ENCODE measurements at places on chromosomes 1 and 21. TPM values are rescaled to one million over a fixed set of nuclear protein-coding genes. Genes with fewer than 3 reads are reported as not detected.

Gene JAM2
- polyA plus RNA-seq, result 8.5 TPM

Gene TMCO4
- polyA plus RNA-seq, result 16.7 TPM

Gene TNFRSF1B
- 7.8 TPM for polyA plus RNA-seq

GRCh38 chr21:35406635-35407034 is 357.5 kb upstream of the RUNX1 start:
- DNase-seq, result no peak
- no peaks in the 10 kb centered on the region for H3K27me3 ChIP-seq

- H3K4me1 ChIP-seq, result no peaks in the 10 kb centered on the region
- H3K4me3 ChIP-seq, result no peak overlapping the region
- no peaks in the 10 kb centered on the region for H3K27me3 ChIP-seq
- H3K36me3 ChIP-seq, result no peaks in the 10 kb centered on the region
- DNase-seq, result no peak
Observed at GRCh38 chr1:226575739-226576378, 27.3 kb downstream of the STUM start.

Gene CALML6
- 1.4 TPM for polyA plus RNA-seq

GRCh38 chr1:9331016-9331415 is 38.3 kb downstream of the SPSB1 start:
- no peak overlapping the region for H3K4me3 ChIP-seq
- no peak overlapping the region for H3K27ac ChIP-seq
- no peak for DNase-seq
- no peaks in the 10 kb centered on the region for H3K27me3 ChIP-seq
- no peaks in the 10 kb centered on the region for H3K36me3 ChIP-seq

DNA sequence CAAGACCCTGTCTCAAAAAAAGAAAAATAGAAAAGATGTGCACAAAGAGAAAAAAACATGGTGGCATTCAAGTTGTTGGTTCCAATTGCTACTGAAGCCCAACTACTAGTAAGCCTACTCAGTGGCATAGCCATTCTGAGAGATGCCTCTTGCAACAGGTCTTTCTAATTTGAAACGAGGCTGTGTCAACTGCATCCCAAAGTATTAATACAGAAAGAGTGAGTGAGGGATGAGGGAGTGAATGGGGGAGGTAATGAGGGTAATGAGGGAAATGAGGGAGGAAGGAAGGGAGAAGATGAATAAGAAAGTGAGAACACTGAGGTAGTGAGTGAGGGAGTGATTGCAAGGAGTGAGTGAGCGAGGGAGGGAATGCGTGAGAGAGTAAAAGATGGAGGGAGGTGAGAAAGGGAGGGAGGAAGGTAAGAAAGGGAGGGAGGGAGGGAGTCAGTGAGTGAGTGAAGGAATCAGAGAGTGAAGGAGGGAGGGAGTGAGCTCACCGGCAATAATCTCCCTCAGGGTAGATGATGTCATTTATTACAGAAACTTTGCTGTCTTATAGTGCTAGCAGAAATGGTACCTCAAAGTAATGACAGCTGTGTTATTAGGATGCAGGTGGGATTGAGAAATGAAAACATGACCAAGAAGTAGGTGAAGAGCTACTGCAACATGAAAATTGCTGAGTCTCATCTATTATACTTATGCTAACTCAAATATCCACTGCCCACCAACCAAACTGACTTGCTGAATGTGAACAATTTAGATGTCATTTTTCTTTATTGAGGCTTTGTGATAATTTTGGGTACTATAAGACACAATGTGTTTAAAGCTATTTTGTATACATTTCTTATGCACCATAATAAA is 75.6 kb upstream of the ADAM30 start:
- H3K4me1 ChIP-seq, result no peaks in the 10 kb centered on the region
- H3K27ac ChIP-seq, result no peak overlapping the region
- no peaks in the 10 kb centered on the region for H3K27me3 ChIP-seq
- DNase-seq, result no peak
- no peak overlapping the region for H3K4me3 ChIP-seq

Gene HCRTR1
- polyA plus RNA-seq, result not detected

DNA sequence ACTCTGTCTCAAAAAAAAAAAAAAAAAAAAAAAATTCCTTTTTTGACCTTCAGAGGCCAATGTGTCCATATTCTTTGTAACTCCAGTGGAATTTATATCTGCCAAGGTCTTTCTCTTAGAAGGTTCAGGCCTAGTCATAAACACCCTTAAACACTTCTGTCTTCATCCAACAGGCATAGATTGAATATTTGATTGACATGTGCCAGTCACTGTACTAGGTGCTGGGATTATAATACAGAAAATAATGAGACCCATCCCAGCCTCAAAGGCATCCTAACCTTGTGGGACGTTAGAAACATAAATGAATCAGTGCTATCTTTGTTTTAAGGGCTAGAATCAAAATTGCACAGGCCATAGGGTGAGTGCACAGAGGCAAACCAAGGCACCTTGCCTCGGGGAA is 62.9 kb upstream of the SERBP1 start:
- H3K27ac ChIP-seq, result no peak overlapping the region
- DNase-seq, result no peak
- no peaks in the 10 kb centered on the region for H3K27me3 ChIP-seq
- H3K4me3 ChIP-seq, result no peak overlapping the region
- H3K4me1 ChIP-seq, result no peaks in the 10 kb centered on the region
